Mesenchymal stem cell (in vitro differentiated cells and primary cell): ENCODE measurements at places on chromosomes 7 and 10.

DNA sequence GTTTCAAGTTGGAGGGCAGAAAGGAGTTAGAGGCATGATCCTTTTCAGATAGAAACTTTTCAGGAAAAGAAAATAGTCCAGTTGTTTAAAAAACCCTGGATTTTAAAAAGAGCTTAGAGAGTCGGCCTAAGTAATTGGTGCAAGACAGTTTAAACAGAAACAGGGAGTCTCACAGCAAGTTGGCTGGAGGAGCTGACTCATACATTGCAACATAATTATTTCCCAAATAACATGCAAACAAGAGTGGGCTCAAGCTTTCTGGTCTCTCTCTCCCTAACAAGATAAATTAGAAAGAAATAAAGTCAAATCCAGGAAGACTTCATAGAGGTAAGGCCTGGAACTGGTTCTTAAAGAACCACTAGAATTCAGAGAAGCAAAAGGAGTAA, 100.3 kb upstream of the AGBL3 start:
- peak overlapping the region; percentile 44 for H3K4me3 ChIP-seq
- peak overlapping the region; percentile 29 for H3K27ac ChIP-seq
- peaks cover 7% of the 10 kb centered on the region for H3K36me3 ChIP-seq

DNA sequence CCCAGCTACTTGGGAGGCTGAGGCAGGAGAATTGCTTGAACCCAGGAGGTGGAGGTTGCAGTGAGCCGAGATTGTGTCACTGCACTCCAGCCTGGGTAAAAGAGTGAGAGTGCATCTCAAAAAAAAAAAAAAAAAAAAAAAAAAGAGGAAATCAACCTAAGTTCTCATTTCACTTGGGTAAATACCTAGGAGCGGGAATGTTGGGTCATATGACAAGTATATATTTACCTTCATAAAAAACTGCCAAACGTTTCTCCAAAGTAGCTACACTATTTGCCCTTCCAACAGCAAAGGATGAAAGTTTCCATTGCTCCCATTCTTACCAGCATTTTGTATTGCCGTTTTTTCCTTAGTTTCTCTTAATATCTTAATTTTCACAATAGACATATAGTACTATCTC, 9.8 kb downstream of the P4HA1 start:
- DNase-seq = no peak
- H3K4me1 ChIP-seq = peaks cover 2% of the 10 kb centered on the region
- H3K27me3 ChIP-seq = no peaks in the 10 kb centered on the region
- no peaks in the 10 kb centered on the region for H3K36me3 ChIP-seq

- H3K27ac ChIP-seq = no peak overlapping the region
- H3K4me1 ChIP-seq = no peaks in the 10 kb centered on the region
- H3K36me3 ChIP-seq = no peaks in the 10 kb centered on the region
- no peak overlapping the region for H3K4me3 ChIP-seq
Observed at GRCh38 chr7:100208911-100209408, 10.8 kb upstream of the PVRIG start.

GRCh38 chr10:100896876-100897461, 15.8 kb upstream of the SLF2 start:
- no peak overlapping the region for H3K4me3 ChIP-seq
- peaks cover 6% of the 10 kb centered on the region for H3K4me1 ChIP-seq
- no peaks in the 10 kb centered on the region for H3K27me3 ChIP-seq
- peak; percentile 41 for DNase-seq
- no peaks in the 10 kb centered on the region for H3K36me3 ChIP-seq

- no peaks in the 10 kb centered on the region for H3K4me1 ChIP-seq
- H3K36me3 ChIP-seq = no peaks in the 10 kb centered on the region
- no peak overlapping the region for H3K27ac ChIP-seq
- no peak for DNase-seq
- no peaks in the 10 kb centered on the region for H3K27me3 ChIP-seq
- H3K4me3 ChIP-seq = no peak overlapping the region
Observed at GRCh38 chr7:124489925-124490324, 275.7 kb downstream of the GPR37 start.

DNA sequence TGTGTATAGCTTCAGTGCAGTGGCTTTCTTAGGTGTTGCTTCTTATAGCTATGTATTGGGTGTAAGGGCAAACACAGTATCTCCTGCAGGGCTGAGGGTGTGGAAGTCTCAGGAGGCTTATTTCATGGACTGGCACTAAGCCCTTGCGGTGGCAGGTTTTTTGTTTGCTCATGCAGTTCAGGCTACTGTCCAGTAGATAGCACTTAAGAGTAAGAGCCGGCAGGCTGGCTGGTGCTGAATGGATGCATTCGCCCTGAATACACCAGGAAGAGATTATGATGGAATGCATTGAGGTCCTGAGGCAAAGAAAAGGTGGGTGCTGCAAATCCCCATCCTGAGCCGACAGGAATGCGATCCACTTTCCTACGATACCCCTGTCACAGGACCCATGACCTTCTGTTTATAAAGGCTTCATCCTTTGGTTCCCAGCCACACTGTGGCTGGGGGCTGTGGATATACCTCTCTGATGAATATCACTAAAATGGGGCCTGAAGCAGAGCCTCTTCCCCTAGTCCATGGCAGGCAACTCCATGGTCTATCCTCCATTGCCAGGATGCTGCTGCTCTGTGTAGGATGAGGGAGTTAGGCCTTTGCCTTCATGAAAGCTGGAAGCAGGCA, 44.9 kb downstream of the ANXA8 start:
- H3K4me1 ChIP-seq = no peaks in the 10 kb centered on the region
- no peak overlapping the region for H3K4me3 ChIP-seq
- H3K27ac ChIP-seq = no peak overlapping the region
- peaks cover 40% of the 10 kb centered on the region for H3K27me3 ChIP-seq
- no peaks in the 10 kb centered on the region for H3K36me3 ChIP-seq

GRCh38 chr10:27019827-27020226, 80.5 kb downstream of the ANKRD26 start:
- H3K4me3 ChIP-seq = no peak overlapping the region
- no peaks in the 10 kb centered on the region for H3K4me1 ChIP-seq
- no peak for DNase-seq
- H3K27ac ChIP-seq = no peak overlapping the region
- peaks cover 3% of the 10 kb centered on the region for H3K36me3 ChIP-seq

GRCh38 chr10:126402721-126403695, 14.7 kb upstream of the ADAM12 start:
- H3K27ac ChIP-seq = no peak overlapping the region
- peak; percentile 41 for DNase-seq
- H3K4me3 ChIP-seq = no peak overlapping the region
- H3K36me3 ChIP-seq = no peaks in the 10 kb centered on the region
- no peaks in the 10 kb centered on the region for H3K27me3 ChIP-seq
- H3K4me1 ChIP-seq = peaks cover 9% of the 10 kb centered on the region

DNA sequence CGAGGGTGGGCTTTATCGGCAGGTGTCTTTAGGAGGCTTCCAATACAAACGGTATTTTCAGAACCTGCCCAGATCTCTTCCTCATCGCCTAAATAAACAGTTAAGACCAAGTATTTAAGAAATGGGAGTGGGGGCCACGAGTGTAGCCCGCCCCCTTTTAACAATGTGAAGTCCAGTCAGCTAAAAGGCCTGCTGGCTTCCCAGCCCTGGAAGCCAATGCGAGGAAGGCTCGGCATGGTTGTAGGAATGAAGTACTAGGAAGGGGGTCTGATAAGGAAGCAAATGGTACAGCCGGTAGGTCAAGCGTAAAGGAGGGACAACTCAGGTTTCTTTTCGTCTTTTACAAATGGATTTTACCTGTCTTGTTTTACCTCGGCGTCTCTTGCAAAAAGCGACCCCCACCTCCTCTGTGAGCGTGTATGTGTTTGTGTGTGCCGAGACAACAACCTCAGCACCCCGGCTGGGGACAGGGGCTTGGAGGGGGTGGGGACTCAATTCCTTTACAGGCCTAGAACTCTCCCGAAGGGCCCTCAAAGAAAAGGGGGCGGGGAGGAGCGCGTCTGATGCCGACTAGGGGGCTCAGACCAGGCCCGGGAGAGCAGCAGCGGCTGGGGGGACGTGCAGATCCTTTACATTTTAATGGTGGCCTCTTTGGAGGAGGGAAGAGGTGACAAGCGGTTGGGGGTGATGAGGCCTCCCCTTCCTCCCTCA, 147.6 kb downstream of the GPR85 start:
- H3K36me3 ChIP-seq = no peaks in the 10 kb centered on the region
- H3K4me3 ChIP-seq = peak overlapping the region; percentile 83
- H3K27ac ChIP-seq = peak overlapping the region; percentile 47
- peak; percentile 72 for DNase-seq
- H3K4me1 ChIP-seq = no peaks in the 10 kb centered on the region
- no peaks in the 10 kb centered on the region for H3K27me3 ChIP-seq

DNA sequence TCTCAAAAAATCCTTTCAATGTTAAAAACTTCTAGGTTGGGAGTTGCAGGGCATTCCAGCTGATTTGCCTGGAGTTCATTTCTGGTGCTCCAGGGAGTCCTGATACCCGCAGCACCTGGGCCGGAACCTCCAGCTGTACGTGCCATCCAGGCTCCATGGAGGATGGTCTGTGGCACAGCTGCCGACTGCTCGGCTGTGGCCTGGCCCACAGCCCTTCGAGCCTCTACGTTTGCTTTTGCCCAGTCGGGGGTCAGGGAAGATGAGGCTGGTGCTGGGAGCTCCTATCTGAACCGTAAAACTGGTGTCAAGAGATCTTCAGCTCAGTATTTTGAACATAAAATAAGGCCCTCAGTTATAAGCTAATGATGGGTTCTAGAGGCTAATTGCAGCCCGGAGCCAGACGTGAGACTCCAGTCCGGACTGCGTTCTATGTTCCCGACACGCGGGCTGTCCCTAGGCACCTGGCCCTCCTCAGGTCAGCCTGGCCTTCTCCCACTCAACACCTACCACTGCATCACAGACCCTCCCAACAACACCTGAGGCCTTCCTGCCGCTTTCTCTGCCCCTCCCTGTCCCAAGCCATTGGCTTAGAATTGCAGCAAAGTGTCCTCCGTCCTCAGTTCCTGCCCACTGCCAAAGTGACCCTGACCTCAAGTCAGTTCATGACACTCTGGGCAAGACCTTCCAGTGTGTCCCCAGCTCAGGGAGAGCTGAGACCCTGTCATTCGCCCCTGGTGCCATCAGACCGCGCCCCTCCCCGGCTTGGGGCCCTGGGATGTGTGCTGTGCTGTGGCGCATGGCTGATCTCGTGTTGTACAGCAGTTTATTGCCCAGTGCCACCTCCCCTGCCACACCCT, 64.2 kb upstream of the DNAJB6 start:
- peaks cover 24% of the 10 kb centered on the region for H3K4me1 ChIP-seq
- H3K27ac ChIP-seq = peak overlapping the region; percentile 55
- H3K36me3 ChIP-seq = peaks cover 34% of the 10 kb centered on the region

DNA sequence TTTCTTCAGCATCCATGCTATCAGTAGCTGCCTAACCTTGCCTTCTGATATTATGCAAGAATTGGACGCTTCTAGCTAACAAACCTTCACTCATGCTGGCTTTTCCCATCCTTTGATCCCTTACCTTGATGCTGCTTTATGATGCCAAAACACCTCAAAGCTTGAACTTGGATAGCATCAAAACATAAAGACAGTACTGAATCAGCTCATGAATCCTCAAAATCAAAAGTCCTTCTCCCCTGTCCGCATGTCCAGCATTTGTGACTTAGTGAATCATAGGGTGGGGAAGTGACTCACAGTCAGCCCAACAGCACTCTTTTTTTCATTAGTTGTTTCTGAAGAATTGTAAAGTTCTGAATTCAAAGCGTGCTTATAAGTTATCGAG, 89.5 kb upstream of the PIK3CG start:
- no peaks in the 10 kb centered on the region for H3K27me3 ChIP-seq
- no peaks in the 10 kb centered on the region for H3K36me3 ChIP-seq
- DNase-seq = peak; percentile 85
- peak overlapping the region; percentile 37 for H3K27ac ChIP-seq

DNA sequence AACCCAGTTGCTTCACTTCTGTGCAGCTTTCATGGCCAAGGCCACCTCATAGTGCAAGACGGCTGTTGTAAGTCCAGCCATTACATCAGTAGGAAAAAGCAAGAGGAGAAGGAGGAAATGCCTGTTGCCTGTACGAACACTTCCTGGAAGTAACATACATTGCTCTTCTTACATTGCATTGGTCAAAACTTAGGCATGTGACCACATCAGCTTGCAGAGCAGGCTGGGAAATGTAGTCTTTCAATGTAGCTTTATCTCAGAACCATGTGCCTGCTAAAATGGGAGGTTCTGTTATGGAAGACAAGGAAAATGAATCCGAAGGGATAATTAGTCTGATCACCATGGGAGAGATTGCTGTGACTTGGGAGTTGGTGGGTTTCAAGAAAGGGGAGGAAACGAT, 4.3 kb downstream of the SLC29A3 start:
- no peak overlapping the region for H3K4me3 ChIP-seq
- peaks cover 34% of the 10 kb centered on the region for H3K36me3 ChIP-seq
- no peaks in the 10 kb centered on the region for H3K27me3 ChIP-seq
- peaks cover 11% of the 10 kb centered on the region for H3K4me1 ChIP-seq
- H3K27ac ChIP-seq = no peak overlapping the region
